ENCODE measurements at places on chromosomes 4 and X.

GRCh38 chr4:152997288-152997687 is 61.2 kb downstream of the FHDC1 start:
- no peak for DNase-seq

DNA sequence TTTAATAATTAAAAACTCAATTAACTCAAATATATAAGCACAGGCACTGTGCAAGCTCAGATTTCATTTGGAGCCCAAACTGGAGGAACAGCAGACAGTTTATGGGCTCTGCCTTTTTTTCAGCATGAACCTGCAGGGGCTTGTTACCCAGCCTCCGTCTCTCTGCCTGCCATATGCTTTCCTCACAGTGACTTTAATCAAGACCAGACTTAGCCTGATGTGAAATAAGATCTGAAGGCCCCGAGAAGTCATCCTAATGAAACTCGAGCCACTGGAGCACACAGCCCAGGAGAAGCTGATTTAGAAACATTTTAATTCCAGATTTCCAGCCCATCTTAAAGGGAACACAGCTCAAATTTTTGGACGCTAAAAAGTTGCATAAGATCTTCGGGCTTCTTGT is 55.6 kb downstream of the SPATA18 start:
- DNase-seq = no peak

DNA sequence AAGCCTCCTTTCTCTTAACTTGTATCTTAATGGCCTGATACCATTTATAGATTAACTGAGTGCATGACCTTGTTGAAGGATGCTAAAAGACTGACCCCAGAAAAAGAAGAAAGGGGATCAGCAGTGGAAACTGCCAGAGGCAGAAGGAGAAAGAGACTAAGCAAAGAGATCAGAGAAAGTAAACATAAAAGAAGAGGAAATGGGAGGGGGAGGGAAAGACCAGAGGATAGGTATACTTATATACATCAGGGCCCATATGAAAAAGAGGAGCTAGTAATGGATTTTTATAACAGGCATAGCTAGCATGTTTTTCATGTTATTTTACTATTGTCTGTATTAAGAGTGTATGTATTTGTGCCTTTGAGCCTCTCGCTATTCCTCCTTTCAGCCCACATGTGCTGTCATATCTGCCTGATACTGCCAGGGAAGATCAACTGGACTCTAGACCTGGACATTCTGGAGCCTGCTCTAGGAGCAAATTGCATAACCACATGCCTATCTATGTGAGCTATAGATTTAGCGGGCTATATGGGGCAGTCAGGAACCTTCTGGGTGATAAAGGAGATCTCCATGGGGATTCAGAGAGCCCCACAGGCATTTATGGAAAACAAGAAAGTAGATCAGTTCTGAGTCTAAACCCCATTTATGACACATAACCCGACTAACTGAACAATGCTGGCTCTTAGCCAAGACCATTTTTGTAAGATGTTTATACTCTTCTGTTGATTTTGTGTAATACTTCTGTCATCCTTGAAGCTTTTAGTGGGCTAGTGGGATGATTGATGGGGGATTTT is 13.4 kb upstream of the SNX12 start:
- DNase-seq = no peak

GRCh38 chr4:109683621-109684253 is 19.5 kb downstream of the CASP6 start:
- no peak for DNase-seq

DNA sequence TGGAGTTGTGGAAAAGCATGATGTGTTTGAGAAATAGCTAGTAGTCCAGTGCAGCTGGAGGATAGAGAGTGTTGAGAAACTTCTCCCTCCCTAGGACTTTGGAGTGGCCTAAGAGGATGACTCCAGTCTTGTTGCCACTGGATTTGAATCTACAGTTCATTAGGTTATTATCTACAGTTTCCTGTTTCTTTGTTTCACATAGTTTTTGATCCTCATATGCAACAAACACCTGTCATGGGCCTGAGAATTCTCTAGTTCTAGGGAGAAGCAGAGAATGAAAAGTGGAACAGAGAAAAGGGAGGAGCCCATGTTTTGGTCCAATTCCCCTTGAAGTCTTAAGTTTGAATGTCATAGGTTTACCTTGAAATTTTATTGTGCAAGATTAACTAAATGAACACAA is 73.6 kb upstream of the TBC1D9 start:
- DNase-seq = no peak

DNA sequence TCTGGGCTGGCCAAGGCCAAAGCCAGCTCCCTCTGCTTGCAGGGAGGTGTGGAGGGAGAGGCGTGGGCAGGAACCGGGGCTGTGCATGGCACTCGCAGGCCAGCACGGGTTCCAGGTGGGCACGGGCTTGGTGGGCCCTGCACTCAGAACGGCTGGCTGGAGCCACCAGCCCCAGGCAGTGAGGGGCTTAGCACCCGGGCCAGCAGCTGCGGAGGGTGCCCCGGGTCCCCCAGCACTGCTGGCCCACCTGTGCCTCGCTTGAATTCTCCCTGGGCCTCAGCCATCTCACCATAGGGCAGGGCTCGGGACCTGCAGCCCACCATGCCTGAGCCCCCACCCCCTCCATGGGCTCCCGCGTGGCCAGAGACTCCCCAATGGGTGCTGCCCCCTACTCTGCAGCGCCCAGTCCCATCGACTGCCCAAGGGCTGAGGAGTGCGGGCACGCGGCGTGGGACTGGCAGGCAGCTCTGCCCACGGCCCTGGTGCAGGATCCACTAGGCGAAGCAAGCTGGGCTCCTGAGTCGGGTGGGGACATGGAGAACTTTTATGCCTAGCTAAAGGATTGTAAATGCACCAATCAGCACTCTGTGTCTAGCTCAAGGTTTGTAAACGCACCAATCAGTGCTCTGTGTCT is 193.9 kb downstream of the LARP7 start:
- no peak for DNase-seq

Measured in NCI-H2081 (cell line).